ENCODE measurements at places on chromosomes 7 and 10.

DNA sequence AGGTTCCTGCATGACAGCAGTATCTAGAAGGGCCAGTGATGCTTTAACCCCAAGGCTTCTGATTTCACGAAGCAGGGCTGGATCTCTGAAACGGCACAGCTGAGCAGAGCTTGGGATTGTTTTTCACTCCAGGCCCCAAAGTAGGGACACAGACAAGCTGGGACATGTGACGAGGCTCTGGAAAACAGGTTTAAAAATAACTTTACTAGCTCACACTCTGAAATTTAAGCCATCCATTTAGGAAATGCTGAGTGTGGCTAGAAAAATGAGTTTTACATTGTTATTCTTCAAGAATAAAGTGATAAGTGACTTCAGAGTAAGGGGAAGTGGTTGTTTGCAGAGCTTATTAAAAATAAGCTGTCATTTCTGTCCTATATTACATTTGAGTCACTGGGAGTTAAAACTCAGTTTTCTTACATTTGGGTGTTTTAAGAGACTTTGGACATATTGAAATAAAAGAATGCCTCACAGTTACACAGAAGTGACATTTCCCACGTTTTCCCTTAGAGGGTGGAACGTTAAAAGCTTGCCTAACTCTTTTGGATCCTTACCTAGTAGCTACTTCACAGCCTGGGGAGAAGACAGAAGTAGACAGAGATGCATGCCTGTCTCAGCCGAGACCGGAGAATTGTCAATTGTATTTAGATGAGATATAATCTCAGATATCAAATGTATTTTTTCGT is 107.8 kb downstream of the GALNT17 start:
- DNase-seq = no peak

GRCh38 chr7:24870766-24871165 is 109.2 kb downstream of the OSBPL3 start:
- DNase-seq = no peak

DNA sequence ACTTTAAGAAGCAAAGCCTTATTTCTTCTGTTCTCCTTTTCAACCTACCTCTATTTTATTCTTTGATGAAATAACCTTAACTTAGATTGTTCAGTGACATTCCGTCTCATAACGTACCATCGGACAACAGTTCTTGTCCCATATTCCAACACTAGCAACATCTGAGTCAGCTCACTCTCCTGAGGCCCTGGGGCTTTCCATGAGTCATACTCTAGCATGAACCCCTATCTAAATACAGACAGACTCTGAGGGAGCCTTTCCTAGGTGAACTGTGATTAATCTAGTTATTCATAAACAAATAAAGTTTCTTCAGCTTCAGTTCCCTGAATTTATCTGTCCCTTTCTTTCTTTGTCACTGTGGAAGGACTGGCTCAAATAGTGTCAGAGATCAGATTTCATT is 168.7 kb upstream of the LYZL1 start:
- DNase-seq = no peak

DNA sequence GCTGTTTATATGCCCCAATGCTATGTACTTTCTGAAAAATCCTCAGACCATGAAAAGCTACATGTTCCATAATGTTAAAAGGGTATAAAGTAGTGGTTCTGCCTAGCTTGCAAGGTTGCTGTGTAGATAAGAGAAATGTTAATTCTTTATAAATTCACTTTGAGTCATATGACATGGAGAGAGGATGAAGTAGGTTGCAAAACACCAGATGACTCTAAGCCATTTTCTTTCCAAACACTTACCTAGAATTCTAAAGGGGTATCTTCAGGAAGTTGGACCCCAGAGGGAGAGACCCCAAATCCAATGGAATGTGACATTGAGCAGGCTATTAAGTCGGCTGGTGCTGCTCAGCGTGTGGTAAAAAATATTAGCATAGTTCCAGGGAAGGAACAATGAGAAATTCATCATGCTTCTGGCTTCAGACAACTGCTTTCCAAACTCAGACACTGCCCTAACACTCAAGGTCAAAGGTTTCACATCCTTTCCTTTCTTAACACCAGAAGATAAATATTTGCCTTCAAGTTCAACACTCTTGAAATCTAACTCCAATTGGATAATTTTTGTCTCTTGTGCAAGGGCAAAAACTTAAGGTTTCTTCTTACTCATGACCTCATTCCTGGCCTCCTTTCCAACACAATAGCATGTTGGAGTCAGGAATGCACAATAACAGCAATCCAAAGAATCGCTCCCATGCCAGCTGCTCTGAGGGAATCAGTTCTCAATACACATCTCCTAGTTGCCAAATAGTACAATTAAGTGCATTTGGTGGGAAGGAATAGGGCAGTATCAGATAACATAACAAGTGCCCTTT is 100.7 kb upstream of the AFAP1L2 start:
- DNase-seq = no peak

- no peak for DNase-seq
These were observed 38.0 kb upstream of the PCBD1 start for GRCh38 chr10:70926226-70927000.

DNA sequence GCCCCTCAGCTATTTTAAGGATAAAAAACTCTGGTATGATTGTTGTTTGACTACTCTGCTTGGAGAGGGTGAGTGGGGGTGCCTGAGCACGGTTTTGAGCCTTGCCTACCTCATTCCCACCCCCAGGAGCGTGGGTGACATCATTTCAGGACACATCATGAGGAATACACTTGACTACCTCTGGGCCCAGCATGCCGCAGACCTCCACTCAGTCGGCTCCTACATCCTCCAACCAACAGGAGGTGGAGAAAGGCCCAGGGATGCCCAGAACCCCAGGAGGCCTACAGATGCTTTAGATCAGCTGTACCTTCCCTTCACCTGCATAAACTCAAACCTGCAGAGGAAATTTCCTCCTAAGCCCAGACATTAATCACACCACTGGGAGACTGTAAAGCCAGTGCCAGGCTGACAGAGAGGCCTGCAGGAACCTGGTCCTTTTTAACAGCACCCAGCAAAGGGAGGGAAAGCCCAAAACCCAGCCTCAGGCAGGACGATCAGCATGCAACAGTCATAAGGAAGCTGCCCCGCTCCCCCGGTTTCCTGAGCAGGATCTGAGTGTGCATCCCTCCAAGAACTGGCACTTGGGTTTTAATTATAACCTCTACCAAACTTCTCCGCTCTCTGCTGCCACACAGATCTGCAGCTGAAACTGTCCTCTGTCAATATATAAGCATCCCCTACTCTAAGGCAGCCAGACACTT is 61.7 kb upstream of the ZNRF2 start:
- no peak for DNase-seq

- no peak for DNase-seq
These were observed 98.7 kb downstream of the POLL start for GRCh38 chr10:101489355-101489754.

GRCh38 chr7:128361411-128362379 is at the start of gene PRRT4:
TSS of gene PRRT4 (minus strand) at chr7:128361690.
- peak; percentile 57 for DNase-seq

DNA sequence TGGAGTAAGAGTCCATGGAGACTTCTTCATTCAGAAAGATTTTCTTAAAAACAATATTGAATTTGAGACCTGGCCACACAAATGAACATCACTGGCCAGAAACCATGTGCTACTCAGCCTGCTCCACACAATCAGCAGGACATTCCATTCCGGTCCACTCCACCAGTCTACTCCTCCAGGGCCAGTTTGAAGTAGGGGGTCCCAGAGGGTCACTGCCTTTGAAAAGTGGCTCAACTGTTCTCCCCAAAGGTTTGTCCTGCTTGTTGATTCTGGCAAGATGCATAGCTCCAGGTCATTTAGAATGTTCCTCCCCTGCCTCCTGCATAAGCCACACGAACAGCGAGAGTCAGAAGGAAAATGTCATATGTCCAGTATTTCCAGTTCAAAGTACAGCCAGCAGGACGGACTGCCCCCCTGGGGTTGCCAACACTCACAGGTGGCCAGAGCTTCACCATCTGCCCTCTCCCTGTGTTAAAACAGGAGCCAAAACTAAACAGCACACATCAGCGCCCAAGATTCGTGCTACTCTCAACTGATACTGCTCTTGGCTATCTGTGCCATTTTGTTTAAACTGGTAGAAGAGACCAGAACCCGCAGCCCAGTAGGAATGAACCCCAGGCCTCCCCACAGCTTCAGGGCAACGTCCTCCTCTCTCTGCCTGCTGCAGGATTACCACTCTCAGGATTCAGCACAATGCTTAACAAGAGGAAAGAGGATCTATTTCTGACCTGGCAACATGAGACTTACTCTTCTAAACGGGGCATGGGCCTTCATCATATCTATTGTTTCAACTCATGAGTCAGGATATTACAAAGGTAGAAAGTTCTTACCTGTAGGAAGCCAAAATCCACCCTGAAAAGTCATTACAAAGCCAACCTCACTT is 11.3 kb downstream of the GRB10 start:
- DNase-seq = no peak

DNA sequence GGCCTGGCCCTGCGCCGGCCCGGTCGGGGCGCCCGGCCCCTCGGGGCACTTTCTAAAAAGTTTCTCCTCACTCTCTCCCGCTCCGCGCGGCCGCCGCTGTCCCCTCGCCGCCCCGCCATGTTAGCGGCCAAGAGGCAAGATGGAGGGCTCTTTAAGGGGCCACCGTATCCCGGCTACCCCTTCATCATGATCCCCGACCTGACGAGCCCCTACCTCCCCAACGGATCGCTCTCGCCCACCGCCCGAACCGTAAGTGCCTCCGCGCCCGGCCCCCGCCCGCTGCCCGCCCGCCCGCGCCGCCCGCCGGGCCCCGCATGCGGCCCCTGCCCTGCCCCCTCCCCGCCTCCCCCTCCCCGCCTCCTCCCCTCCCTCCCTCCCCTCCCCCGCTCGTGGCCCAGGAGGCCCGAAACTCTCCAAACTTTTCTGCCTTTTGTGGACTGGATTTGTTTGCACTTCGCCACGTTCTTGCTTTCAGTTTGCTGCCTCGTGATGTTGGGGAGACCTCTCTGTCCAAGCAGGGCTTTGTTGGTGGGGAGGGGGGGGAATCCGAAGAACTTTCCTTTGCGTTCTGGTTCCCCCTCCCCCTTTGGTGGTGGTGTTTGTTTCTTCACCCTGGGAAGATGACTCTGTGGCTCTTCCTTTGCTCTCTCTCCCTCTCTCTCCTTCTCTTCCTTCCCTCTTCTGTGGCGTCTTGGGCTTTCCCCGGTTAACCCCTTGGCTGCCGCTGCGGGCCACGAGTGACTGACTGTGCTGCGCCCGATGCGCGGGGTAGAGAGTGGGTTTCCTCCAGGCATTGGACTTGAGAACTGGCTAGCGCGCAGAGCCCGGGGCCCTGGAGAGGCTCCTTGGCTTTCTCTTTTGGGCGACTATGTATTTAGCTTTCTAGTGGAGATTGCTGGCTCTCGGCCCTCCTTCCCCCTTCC is 1.6 kb downstream of the TCF7L2 start:
- DNase-seq = peak; percentile 58

DNA sequence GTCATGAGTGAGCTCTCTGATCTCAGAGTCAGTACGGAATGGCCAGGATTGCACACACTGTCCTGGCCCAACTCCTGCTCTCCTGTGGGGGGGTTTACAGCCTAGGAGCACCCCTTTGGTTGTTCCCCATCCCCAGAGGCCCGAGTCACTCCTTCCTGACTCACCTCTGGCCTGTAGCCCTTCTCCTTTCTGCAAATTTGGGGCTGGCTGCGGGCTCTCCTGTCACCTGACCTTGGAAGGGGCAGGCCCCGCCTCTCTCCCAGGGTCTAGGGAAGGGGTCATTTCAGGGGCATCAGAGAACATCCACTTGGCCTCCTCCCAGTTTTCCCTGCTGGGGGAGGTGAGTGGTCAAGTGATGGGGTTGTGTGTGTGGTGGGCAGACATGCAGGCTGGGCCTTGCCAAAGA is 1.7 kb downstream of the NYAP1 start:
- no peak for DNase-seq

GRCh38 chr7:135716677-135717238 is 11.2 kb downstream of the SLC13A4 start:
- no peak for DNase-seq

DNA sequence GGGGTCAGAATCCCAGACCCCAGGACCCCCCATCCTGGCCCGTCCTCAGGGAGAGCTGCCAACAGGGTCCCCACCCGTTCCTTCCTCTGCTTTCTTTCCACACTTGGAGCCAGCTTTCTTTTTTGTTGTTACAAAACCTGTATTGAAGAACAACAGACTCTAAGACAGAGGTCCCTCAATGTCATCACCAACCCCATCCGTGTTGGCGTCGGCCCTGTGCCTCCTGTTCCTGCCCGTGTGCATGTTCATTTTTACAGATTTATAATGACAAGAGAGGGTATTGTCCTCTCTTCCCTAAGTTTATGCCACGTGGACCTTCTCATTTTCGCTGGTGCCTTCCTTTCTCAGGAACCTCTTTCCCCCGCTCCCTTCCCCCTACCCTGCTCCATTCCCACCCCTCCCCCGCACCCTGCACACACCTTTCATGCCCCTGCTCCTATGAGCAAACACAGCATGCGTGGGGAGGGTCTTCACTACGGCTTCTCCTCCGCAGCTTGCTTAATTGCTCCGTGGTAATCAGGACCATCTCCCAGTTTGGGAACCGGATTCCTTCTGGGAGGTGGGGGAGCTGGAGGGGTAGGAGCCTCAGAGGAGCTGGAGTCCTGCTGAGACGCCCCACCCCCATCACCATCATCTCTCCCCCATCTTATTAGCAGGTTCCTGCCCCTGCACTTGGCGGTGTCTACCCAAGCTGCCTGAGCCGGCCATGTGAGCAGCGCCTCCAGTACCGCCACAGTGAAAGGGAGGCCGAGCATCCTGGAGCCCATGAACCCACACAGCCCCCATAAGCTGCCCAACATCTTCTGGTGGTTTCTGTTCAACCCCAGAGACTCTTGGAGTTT is 88.0 kb upstream of the INSIG1 start:
- DNase-seq = no peak

DNA sequence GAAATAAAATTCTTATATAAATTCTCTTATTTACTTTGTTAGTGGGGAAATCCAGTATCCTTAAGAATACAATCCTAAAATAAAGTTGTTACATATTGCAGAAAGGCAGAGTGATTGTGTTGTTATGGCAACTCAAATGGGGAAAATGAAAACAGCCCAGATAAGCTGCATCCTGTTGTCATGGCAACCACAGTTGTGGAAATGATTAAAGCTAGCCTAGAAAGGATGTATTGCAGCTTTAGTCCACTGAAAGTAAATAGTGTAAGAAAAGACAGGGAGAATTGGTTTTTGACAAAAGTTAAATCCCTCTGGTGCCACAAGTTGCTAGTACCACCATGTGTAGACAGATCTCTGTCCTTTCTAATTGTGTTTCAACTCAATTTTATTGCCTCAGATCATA is 43.2 kb downstream of the BTRC start:
- peak; percentile 75 for DNase-seq

GRCh38 chr10:116324951-116325635 is 845 bp downstream of the CCDC172 start:
- DNase-seq = no peak

GRCh38 chr10:119501690-119502089 is 40.8 kb downstream of the RGS10 start:
- peak; percentile 44 for DNase-seq
